ENCODE measurements at places on chromosomes 16 and 17.

- DNase-seq = no peak
Observed at GRCh38 chr17:35543856-35544255, 6.4 kb upstream of the SLFN12L start.

- no peak for DNase-seq
Observed at GRCh38 chr16:82497139-82497538, 129.6 kb upstream of the CDH13 start.

- DNase-seq = no peak
Observed at GRCh38 chr16:28288114-28288513, 4.2 kb upstream of the SBK1 start.

DNA sequence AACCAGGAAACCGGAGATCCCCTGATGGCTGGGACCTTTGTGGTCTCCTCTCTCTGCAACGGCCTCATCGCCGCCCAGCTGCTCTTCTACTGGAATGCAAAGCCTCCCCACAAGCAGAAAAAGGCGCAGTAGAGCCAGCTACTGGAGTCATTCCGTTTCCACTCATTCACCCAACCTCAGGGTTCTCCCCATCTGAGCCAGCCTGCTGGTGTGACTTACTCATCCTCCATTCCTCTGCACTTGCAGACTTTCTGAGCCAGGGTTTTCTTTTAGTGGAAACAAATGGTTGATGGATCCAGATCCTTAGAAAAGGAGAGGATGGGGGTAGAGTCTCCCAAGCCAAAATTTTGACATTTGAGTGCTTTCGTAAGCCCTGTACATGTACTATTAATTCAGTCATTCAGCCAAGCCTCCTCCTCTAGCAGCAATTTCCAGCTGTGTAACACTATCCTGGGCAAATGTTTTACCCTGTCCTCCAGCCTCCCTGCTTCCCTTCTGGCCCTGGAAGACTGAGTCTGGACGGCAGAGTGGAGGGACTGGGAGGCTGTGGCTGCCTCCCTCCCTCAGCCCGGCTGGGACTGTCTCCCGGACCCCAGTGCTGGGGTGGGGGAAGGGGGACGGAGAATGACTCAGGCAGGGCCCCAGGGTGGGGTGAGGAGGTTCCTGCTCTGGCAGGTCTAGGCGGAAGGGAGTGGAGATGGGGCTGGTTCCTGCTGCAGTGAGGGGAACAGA is 2.3 kb downstream of the SOX15 start:
- no peak for DNase-seq

GRCh38 chr17:61734012-61734411 is 129.3 kb downstream of the BRIP1 start:
- no peak for DNase-seq

GRCh38 chr16:88617268-88618031 is 20.9 kb upstream of the IL17C start:
- DNase-seq = no peak

- no peak for DNase-seq
Observed at GRCh38 chr17:50953831-50954601, 87.9 kb upstream of the TOB1 start.

- DNase-seq = no peak
Observed at GRCh38 chr17:72603420-72604242, 482.8 kb downstream of the SOX9 start.

GRCh38 chr17:50630524-50631194 is 4.0 kb upstream of the ABCC3 start:
- peak; percentile 60 for DNase-seq

GRCh38 chr16:49498264-49498663 is 124.7 kb downstream of the C16orf78 start:
- no peak for DNase-seq

DNA sequence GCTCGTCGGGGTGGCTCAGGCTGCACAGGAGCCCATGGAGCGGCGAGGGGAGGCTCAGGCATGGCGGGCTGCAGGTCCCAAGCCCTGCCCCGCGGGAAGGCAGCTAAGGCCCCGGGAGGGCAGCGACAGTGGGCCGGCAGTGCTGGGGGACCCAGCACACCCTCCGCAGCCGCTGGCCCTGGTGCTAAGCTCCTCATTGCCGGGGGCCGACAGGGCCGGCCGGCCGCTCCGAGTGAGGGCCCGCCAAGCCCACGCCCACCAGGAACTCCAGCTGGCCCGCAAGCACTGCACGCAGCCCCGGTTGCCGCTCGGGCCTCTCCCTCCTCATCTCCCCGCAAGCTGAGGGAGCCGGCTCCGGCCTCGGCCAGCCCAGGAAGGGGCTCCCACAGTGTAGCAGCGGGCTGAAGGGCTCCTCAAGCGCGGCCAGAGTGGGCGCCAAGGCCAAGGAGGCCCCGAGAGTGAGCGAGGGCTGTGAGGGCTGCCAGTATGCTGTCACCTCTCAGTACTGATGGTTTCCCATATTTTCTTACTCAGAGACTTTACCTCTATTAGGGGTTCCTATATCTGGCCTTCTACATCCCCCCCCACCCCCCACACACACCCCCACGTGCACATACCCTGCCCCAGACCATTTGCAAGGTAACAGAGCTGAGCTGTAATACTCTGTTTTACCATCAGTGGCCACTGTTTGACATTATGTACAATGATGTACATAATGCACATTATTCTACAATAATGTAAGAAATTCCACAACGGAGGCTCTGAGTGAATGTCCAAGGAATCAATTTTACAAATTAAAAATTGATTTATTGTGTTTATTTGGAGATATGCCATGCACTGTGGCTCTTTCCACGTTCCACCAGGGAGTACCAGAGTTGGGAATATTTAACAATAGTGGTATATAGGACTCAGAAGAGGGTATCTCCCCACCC is 3.7 kb upstream of the VAT1L start:
- DNase-seq = no peak

GRCh38 chr16:79966226-79966625 is 365.7 kb upstream of the MAF start:
- no peak for DNase-seq

- DNase-seq = no peak
Observed at GRCh38 chr16:84665843-84666242, 17.5 kb downstream of the KLHL36 start.

GRCh38 chr16:82059161-82059982 is 24.3 kb downstream of the HSD17B2 start:
- DNase-seq = no peak

- DNase-seq = no peak
Observed at GRCh38 chr16:89741342-89742014, 20.1 kb downstream of the ZNF276 start.

- DNase-seq = no peak
Observed at GRCh38 chr17:6710317-6710716, 2.9 kb downstream of the SLC13A5 start.

- DNase-seq = peak; percentile 70
Observed at GRCh38 chr17:39164675-39165143, 1.3 kb downstream of the ARL5C start.

DNA sequence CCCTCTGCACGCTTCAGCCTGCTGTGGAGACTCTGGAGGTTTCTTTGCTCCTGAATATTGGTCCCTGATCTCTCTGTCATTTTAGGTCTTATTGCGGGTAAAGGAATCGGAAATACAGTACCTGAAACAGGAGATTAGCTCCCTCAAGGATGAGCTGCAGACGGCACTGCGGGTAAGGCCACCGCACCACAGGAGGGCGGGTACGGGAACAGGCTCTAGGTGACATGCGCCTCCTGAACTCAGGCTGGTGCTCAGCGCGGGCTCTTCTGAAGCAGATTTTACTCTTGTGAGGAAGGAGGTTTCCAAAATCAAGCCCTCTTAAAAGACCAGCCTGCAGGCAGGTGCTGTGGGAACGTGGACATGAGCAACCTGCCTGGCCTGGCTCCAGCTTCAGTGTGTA is 29.8 kb downstream of the PLD6 start:
- DNase-seq = no peak

- no peak for DNase-seq
Observed at GRCh38 chr17:50467855-50468303, 801 bp downstream of the CHAD start.
